ENCODE measurements at places on chromosomes 11 and 22.

- DNase-seq: no peak
These were observed 1.3 kb downstream of the TMEM86A start for GRCh38 chr11:18699848-18700261.

DNA sequence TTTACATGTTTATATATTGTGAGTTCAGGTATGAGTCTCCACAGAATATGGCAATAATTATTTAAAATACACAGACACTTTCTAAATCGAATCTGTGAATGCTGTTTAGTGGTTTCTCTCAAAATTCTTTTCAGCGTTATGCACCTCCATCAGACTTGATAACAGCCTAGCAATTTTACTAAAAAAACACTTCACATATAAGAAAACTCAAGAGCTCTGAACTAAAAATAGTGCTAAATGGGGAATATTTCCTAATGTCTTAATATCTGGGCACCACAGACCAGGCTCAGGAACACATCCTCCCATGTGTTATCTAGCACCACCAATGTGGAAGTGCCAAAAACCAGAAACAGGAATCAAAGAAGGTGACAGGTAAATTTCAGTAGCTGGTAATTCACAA, 47.9 kb downstream of the ARHGAP32 start:
- no peak for DNase-seq

GRCh38 chr11:125967515-125967914, 21.7 kb downstream of the VSIG10L2 start:
- no peak for DNase-seq

DNA sequence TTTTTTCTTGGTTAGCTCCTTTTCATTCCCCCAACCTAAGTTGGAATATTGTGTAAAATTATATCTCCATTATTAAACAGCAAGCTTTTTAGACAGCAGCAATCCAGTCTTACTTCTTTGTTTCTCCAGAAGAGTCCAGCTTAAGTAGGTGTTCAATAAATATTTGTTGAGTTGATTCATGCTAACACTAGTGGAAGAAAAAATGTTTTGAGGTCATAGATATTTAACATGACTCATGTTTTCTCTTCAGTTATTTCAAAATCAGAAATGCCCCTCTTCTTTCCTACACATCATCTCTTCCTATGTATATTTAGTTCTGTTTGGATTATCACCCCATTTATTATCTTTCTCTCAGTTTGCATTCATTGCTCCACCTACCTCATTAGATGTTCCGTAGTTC, 20.3 kb downstream of the CCDC83 start:
- no peak for DNase-seq

DNA sequence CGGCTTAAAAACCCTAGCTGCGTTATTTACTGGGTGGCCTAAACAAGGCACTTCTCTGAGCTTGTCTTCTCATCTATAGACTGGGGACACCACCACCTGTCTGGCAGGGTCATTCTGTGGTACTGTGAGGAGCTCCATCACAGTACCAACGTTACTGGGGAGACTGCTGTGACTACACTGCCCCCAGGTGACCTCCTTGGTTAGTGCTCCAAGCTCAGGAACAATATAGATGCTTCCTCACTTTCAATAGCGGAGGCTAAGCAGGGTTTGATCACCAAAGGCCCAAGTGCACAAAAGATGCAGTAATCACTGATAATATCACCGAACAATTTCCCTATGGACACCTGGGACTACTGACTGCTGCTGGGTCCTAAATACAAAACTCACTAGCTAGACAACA, 18.8 kb downstream of the PRPF19 start:
- DNase-seq: peak; percentile 24

DNA sequence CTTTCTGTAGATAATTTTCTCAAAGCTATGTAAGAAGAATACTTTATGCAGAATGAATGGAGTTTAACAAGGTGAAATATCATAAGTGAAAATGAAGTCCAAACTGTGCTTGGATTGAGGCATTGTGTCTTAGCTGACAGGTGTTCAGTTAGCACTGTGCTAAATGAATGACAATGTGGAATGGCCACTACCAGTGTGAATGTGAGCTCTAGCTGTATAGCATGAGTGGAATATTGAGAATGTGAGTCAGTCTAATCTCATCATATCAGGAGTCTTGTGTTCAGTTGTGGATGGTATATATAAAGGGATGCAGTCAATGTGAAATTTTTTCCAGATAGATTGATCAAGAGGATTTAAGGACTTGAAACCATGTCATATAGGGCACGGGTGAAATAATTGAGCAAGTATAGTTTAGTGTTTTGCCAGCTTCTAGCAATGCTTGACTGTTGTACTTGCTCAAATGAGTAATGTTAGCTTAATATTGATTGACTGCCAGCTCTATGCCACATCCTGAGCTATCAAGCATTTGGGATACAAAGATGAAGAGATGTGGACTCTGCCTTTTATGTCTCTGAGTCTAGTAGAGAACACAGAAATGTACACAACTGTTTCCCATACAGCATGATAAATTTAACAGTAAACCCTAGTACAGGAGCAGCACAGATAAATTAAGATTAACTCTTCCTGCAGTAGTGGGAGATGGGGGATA, 10.6 kb upstream of the RAG2 start:
- no peak for DNase-seq

- DNase-seq: no peak
These were observed 81.7 kb downstream of the MPPED2 start for GRCh38 chr11:30504468-30504867.

GRCh38 chr11:76616676-76617552, 53.6 kb downstream of the LRRC32 start:
- no peak for DNase-seq

GRCh38 chr11:102974552-102975280, 19.2 kb upstream of the MMP13 start:
- no peak for DNase-seq

GRCh38 chr11:109043315-109043714, 378.4 kb downstream of the DDX10 start:
- no peak for DNase-seq

DNA sequence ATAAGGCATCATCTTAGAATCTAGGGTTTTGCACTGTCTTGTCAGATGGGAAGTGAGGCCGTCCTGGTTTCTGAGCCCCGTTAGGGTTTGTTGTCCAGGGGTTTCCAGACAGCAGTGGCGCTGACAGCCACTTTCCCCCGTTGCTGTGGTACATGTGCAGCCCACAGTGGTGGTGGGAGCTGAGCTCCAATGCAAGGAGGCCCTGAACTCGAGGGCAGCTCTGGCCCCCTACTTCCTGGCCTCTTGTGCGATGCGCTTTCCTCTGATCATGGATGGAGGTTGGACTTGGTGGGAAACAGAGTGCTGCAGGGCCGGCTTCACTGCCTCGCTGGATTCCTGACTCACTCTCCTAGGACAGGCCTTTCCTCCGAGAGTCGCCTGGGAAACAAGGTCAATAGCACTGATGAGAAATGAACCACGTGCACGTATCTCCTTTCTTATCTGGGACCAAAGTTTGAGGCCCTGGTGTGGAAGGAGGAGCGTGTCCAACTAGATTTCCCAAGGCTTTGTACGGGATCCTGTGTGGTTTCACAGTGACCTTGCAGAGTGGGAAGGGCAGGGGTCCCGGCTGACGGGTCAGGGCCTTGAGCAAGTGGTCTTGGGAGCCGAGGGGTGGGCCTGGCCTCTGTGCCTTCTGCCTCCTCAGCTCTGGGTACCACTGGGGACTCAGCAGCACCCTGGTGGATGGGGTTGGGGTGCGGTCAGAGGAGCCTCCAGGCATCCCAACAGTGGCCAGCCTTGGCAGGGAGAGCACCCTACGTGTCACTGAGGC, 3.7 kb downstream of the PHRF1 start:
- no peak for DNase-seq

- DNase-seq: no peak
These were observed 12.6 kb downstream of the IRF7 start for GRCh38 chr11:603154-603553.

- DNase-seq: no peak
These were observed 1292.6 kb downstream of the LRRC4C start for GRCh38 chr11:40166892-40167291.

DNA sequence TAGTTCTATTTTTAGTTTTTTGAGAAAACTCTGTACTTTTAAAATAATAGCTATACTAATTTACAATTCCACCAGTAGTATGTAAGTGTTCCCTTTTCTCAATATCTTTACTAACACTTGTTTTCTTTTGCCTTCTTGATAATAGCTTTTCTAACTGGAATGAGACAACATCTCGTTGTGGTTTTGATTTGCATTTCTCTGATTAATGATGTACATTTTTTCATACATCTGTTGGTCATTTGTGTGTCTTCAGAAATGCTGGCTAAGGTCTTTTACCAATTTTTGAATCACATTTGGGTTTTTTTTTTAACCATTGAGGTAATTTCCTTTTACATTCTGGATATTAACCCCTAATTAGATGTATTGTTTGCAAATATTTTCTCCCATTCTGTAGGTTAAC, 258.9 kb downstream of the DYNC2H1 start:
- DNase-seq: no peak

GRCh38 chr22:33569559-33569958, 350.7 kb downstream of the LARGE1 start:
- no peak for DNase-seq

DNA sequence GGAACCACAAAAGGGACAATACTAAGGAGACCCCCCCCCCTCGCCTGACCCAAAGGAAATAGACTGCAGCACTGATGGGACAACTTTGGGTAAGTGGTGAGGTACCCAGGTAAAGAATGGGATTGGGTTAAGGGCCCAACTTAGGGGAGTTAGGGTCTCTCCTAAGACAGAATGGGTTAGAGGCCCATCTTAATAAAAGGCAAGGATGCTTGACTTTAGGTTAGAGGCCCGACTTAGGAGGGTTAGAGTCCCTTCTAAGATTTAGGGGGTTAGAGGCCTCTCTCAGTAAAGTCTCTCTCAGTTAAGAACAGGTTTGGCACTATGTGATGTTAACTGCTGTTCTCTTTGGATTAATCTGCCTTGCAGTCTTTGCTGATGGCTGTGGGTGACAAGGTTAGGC, 41.0 kb upstream of the DBX1 start:
- DNase-seq: no peak
